ENCODE measurements at places on chromosomes 3 and 15.
A peak's percentile ranks its signal among the peaks of the same experiment; 100 is the strongest.

GRCh38 chr3:98980915-98981596, 79.6 kb upstream of the DCBLD2 start:
- no peak for DNase-seq

GRCh38 chr15:46854564-46854963, 862.7 kb upstream of the SEMA6D start:
- no peak for DNase-seq

DNA sequence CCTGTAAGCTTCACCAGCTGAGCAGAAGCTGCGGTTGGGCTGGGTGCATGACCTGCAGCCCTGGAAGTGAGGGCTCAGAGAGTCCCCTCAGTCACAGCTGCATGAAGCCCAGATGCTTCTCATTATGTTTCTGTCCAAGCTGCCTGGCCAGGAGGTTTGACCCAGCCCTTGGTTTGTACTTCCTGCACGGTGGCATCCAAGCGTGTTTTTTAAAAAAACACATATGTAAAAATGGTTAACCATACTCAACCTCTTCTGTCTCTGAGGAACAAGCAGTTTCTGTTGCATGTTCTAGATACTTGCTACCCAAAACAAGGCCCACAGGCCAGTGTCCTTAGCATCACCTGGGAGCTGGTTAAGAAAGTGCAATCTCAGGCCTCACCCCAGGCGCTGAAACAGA, 76.0 kb upstream of the ATP10A start:
- DNase-seq, result peak; percentile 19

DNA sequence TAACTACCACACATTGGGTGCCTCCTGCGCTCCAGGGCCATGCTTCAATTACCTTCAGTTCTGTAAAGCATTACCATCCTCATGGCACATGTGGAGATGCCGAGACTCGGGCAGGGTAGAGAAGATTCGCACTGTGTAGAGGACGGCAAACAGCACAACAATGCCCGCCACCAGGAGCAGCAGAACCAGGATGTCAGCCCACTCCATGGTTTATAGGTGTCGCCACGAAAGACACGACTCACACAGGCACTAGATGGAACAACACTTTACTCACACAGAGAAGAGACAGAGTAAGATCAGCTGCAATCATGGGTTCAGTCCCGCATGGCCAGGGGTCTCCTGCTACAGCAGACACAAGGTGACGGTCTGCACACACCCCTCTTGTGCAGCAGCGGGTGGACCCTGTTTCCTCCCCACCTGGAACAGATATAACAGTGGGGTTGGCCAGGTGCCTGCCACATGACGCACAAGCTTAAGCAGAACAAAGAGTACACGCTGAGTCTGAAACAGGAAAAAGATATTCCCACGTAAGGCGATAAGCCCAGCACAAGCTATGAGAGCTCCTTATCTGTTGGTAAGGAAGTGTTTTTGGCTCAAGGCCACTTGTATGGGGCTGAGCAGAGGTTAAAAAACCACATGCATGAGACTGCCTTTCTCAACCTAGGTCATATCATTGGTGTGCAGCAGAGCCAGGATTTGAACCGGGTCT, 2.5 kb upstream of the TBC1D21 start:
- DNase-seq, result no peak

DNA sequence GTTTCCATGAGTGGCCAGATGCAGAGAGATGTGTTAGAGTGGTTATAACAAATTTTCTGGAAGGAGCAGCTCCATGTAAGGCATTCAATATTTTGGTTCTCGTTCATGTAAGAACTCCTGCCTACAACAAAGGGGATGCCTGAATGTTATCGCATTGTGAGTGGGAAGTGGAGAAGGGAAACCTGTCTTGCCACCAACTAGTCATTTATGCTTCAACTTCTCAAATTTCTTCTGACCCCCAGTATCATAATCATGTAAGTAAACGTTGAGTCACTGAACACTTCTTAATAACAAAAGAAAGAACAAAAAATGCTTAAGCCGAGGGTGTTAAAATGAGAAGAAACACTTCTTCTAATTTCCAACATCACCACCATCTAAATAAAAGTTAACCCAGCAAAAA, 62.0 kb upstream of the MRPL3 start:
- DNase-seq, result no peak

DNA sequence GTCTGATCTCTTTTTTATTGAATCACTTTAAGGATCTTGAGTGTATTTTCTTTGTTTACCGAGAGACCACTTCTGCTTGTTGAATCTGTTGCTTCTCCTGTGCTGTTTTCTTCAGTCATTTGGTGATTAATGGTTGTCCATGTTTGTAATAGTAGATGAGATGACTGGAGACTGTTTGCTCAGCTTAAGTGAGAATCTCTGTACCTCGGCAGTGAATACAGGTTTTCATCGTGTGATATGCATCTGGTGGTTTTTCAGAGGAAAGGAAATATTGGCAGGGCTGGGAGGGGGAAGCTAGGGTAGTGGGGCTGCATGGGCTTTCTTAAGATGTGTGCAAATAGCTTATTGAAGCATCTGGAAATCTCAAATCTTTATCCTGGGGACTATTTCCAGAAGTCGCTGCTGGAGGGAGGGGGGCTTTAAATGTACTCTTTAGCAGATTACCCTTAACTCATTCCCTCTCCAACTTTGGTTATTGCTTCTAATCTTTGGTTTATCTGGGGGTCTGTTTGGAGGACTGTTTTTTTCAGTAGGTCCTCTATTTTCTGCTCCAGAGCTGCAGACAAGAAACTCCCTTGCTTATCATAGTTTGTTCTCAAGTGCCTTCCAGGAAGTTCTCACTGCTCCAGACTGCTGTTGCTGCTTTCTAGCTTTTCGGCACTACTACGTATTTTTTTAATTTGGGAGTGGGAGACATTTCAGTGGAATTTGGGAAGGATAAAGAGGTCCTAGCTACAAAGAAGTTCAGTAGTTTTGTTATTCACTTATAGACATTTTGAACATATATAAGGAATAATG, 19.4 kb downstream of the CMTM8 start:
- DNase-seq, result no peak

DNA sequence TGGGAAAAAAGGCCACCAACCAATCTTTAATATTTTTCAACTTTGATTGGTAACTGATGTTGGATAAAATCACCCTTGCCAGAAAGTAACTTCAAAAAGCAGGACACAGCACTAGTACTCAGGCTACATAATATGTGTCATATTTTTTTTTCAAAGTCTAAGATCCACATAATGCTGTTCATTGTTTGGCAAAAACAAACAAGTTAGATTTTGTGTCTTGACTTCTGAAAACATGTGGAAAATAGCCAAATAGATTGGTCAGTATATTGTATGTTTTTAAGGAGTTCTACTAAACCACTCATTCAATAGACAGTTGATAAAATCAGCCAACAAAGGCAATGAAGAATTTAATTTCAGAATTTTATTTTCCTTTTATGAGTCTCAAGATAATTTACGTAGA, 111.7 kb upstream of the CCDC54 start:
- no peak for DNase-seq

DNA sequence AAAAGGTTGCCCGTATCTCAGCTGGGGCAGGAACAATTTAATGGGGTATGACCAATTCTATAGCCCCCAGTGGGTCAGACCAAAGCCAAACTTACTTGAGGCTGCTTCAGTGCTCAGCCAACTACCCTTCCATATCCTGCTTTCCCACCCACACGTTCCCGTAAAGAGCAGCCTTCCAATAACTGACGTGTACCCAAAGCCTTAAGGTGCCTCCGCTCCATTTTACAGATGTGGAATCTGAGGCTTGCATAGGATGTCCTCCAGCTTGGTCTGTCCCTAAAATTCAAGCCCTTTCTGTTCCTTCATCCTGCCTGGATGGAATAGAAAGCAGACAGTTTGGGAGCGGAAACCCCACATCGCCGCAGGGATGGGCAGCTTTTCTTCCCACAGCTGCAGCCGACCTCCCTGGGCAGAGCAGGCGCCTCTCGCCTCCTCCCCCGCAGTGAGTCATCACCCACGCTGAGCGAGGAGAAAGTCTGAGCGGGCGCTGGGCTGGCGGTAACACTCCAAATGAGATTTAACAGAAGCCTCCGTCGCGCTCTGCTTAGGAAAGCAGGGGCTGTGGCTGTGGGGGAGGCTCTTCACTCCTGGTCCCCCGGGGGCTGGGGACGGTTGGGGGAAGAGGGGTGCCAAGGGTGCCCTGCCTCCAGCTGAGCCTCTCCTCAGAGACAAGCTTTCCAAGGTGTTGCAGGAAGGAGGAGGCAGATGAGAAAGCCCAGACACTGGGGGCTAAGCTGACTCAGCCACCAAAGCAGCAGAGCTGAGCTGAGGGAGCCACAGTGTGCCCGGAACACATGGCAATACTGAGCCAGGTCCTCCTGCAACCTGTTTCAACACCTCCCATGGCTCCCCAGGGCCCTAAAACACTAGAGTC, 57.8 kb upstream of the HRH1 start:
- DNase-seq, result peak; percentile 94

DNA sequence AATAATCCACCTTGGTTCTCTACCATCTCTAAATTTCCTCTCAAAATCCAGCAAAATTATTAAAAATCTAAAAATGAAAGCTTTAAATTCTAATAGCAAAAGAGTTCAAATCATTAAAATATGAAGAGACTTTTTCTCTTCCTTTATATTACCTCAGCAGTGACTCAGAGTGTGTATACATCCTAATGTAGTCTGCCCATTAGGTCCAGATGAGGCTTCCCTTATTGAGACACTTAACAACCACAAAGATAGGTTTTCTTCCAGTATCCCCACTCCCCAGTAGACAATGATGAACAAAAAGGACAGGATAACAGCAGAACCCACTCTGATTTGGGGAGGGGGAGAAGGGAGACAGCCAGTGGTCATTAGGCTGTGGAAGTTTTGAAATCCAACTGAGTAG, 61.5 kb upstream of the DCBLD2 start:
- DNase-seq, result no peak

GRCh38 chr15:60982249-60982910, 246.7 kb downstream of the RORA start:
- DNase-seq, result peak; percentile 49

DNA sequence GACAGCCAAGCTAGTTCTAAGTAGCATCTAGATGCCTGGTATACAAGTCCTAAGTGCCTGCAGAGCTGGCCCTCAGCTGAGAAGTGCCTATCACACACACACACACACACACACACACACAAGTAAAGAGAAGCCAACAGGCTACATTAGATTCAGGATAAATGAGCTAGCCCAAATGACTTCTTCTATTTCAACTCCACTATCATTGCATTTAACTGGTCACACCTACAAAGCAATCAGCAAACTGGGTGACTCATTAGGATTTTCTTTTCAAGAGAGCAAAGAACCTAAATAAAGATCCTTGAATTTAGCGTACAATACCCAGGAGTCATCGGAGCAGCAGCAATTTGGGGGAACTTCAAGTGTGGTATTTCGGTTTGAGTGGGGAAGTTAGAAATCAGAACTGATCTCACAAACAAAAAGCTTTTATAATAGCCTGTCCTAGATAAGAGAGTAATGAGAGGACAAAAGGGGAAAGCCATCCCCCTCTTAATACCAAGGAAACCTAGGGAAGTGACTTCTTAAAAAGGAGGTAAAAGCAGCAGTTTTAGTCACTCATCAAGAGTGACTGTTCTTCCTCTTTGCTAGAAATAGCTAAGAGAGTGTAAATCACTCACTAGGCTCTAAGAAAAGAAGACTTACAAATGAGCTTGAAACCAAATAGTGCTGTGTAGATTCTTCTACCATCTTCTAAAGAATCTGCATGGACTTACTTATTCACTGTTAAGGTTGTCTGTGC, 112.7 kb downstream of the TNIK start:
- DNase-seq, result no peak

DNA sequence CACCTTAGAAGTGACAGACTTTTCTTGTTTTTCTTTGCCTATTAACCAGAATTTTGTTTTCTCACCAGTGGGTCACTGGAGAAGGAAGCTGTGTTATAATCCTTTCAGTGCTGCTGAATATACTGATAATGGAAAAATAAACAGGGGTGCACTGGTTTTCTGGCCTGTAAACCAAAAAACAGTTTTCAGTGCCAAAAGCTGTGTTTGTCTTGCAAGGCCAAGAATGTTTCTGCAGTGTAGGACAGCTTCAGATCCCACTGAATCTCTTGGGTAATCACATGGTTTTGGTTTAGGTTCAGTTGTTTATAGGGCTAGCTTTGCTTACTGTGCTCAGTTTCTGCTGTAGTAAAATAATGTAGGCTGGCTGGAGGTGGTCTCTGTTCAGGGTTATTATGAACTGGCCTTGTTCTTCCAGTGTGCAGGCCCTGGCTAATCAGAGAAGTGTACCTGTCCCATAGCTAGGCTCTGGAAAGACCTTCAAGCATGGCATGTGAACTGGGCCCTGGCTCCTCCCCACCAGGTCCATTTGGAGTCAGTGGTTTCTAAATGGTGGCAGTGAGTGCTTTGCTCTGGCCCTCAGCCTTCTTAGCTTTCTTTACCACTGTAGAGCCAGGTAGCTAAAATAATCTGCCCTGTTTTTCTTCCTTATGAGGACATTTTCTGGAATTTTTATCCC, 18.7 kb downstream of the PDE8A start:
- DNase-seq, result peak; percentile 72

GRCh38 chr15:26087881-26088280, 224.8 kb upstream of the ATP10A start:
- no peak for DNase-seq

DNA sequence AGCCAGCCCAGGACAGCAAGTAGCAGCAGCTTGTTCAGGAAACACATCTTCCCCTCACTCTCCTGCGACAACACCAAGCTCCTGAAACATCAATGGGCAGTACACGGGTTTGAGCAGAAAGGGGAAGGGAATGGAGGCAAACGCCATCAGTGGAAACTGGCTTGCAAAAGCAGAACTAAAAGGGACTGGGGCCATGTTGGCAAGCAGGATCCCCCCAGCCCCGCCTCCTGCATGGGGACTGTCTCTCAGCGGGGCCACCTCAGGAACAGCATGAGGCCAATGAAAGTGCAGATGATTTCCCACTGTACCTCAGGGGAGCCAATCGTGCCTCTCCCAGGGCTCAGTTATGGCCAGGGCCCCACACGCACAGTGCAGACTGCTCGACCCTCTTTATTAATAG, 6.8 kb downstream of the CDAN1 start:
- no peak for DNase-seq

- no peak for DNase-seq
Measured at GRCh38 chr15:31305375-31305774, 21.3 kb upstream of the KLF13 start.

DNA sequence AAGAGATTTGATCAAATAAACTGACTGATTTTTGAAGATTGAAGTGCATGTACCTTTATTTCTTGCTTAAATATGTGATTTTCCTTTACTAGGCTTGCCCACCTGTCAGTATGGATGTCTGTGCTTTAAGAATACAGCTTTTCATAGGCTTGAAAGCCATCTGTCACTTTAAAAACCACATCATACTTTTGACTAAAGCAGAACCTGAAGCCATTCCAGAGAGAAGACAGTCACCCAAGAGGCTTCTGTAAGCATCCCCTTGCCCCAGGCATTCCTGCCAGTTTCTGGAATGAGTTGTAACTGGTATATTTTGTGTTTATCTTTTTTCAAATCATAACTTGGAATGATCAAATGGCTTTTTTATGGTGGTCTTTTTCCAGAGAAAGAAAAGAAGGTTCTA, 24.0 kb downstream of the HPS3 start:
- DNase-seq, result no peak

- DNase-seq, result no peak
Measured at GRCh38 chr3:169657351-169658124, 6.0 kb downstream of the MECOM start.

Data from adipocyte (in vitro differentiated cells).